ENCODE measurements at places on chromosomes 4 and X.

DNA sequence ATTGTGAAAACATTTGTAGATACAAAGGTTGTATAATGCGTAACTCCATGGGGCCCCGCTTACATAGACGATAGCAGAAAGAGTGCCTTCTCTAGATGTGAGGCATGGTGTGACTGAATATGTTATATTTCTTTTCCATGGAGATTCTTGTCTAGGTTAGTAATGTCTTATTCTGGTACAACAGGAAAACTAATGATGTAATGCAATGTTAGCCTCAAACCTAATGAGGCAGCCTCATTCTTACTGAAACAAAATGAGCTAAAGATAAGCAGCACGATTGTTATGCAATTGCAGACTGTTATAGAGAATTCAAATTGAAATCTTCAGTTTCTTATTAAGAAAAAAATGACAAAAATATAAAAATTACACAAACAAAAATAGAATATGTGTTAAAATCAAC, 171.1 kb upstream of the ANKRD50 start:
- no peak for DNase-seq

DNA sequence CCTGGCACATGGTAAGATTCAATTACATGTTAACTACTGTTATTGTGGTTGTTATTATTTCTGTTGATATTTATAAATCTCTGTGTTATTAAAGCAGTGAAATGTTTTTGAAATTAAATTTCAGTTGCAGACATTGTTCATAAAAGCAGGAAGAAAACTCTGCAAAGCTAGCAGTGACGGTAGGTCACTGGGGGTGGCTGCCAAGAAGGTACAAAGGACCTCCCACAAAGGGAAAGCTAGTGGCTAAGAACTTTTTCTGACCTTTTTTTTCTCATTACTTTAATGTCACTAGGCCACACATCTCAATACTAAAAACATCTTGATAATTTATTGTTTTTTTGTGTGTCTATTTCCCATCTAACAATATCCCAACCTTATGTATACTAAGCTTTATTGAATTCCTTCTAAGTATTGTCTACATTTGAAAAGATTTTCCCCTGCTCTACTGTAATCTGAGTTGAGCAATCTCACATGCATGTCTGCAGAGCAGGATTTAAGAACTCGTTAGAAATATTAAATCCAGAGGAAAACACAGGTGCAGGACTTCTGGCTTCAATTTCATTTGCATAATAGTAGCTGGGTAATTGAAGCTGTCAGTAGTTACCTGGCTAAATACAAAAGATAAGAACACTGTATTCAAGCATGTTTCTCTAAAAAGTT, 197.3 kb downstream of the CFAP299 start:
- DNase-seq = no peak

DNA sequence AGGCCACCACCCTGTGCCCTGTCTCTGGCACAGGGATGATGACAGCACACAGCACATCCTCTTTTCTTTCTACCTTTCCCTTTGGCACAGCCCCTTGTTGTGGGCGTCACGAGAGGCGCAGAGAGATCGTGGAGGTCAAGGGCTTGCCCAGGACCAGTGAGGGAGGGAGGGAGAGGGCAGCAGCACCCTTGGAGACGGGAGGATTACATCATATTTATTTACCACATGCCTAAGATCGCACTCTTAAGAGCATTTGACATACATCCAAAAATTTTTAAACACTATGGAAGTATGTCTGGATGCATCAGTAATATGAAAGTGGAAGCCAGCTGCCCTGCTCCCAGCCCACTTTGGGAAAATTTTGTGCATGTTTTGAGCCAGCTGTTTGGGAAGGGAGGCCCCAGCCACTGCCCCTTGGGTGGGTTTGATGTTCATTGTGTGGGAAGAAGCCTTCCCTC, 12.7 kb downstream of the WFS1 start:
- DNase-seq = no peak

- DNase-seq = no peak
Measured at GRCh38 chr4:86718152-86718551, 124.0 kb downstream of the PTPN13 start.

GRCh38 chrX:137792214-137792613, 226.3 kb downstream of the ZIC3 start:
- DNase-seq = no peak

GRCh38 chr4:163663454-163664225, 169.2 kb downstream of the TMA16 start:
- no peak for DNase-seq

DNA sequence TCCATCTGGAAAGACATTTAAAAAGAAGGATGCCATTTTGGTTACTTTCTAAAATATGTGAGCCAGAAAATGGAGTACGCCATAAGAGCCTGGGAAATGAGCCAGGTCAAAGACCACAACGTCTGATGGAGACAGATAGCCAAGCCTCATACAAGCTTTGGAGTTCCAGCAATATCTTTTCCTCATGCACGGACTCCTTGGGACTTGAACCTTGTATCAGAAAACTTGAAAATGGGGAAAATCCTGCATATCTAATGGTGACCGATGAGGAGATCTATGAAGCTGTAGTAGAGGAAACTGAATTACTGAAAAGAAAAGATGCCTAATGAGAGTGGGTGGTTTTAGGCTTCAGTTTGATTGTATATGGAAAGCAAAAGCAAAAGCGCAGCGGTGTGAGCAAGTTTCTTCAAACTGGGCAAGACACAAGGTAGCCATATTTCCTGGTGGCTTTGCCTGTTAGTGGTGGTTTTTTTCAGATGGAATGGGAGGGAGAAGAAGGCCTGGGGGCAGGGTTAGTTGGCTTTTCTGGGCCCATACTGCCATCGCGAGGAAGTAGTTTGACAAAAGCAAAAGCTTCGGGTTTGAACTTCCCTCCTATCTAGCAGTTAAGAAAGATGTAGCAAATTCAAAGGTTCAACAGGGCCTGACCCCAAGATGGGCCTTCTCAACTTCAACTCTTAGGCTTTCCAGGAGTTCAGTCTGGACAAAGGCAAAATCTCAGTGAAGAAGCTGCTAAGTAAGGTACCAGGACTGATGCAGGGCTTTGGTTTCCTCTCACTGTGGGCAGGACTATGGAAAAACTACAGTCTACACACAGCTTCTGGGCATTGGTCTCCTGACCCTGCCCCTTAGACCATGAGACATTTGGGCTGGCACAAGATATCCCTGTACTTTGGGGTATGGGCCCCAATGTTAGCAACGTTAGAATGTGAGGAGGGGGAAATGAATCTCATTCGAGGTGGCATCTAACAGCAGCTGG, 210.0 kb upstream of the STK26 start:
- DNase-seq = peak; percentile 82

DNA sequence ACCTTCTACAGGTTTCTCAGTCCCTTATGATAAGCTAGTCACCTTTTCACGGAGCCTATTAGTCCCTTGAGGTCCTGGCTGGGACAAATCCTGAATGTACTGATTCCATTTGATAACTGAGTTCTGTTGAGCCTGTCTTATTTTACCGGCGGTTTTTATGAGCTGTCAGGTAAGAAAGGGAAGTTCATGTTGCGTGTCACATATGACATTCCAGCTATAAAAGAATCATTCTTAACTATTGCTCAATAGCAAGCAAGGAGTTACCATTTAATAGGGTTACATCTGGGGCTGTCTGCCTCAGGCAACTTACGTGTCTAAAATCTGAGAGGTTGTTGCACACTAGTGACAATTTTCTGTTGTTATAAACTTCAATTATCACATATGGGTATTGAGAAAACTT, 394.6 kb downstream of the TECRL start:
- DNase-seq = no peak

GRCh38 chr4:110621839-110622751, 782 bp downstream of the PITX2 start:
- DNase-seq = no peak

GRCh38 chr4:97938141-97938540, 205.1 kb downstream of the STPG2 start:
- DNase-seq = no peak

DNA sequence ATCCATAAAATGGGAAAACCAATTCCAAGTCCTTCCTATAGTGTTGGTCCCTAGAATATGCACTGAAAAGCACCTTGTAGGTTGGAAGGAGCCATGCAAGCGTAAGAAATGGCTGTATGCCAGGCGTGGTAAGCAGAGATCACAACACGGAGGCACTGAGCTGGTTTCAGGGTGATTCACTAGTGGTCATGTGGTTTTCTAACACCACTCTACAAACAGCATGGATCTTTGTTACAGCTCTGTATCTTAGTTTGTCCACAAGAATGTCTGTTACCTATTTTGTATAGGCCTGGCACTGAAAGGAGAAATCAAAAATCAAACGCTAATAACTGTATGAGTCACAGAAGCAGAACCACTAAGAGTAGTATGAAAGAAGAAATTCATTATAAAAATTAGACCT, 71.9 kb downstream of the MAGEB17 start:
- no peak for DNase-seq

- no peak for DNase-seq
Measured at GRCh38 chr4:124936427-124936826, 223.9 kb upstream of the ANKRD50 start.

DNA sequence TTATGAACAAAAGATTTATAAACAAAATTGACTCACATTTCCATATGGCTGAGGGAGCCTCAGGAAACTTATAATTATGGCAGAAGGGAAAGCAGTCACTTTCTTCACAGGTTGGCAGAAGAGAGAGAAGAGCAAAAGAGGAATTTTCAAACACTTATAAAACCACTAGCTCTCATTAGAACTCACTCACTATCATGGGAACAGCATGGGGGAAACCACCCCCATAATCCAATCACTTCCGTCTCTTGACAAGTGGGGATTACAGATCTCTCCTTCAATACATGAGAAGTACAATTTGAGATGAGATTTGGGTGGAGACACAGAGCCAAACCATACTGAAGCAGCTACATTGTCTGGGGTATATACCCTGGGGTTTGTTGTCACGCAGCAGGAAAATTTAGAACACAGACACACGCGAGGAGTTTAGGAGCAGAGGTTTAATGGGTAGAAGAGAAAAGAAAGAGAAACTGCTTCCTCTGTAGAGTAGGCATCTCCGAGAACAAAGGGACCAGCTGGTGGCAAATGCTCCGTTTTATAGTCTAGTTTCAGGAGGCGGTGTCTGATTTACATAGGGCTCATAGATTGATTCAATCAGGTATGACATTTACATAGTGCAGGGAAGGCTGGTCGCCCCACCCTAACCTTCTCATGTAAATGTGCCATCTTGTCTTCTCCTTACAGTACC, 2277.7 kb upstream of the AGA start:
- no peak for DNase-seq

- no peak for DNase-seq
Measured at GRCh38 chr4:40306226-40306625, 28.9 kb upstream of the CHRNA9 start.

Measured in transverse colon (tissue), 4 donors.